ENCODE measurements at places on chromosomes 6 and 20.
A peak's percentile ranks its signal among the peaks of the same experiment; 100 is the strongest.

GRCh38 chr6:90459225-90459758, 127.6 kb downstream of the MAP3K7 start:
- no peak for DNase-seq

GRCh38 chr6:131640100-131640499, 3.0 kb downstream of the ENPP3 start:
- no peak for DNase-seq

- DNase-seq: peak; percentile 24
Observed at GRCh38 chr6:158789115-158789917, 29.9 kb downstream of the EZR start.

GRCh38 chr20:61659246-61659993, 406.3 kb downstream of the TAF4 start:
- DNase-seq: no peak

DNA sequence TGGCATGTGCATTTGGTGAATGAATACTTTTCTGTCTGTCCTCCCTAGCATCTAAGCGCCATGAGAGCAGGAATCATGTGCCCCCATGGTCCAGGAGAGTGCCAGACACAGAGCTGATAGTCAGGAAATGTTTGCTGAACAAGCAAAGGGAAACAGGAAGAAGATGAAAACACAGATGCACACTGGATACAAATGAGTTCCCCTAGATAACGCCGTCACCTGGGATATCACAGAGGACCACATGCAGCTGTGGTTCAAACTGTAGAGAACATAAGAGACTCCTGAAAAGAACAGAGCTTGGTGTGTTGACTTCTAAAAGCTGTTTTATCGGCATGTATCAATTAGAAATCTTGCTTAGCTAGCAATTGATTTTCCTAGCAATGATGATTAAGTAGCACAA, 293.7 kb downstream of the BTBD3 start:
- DNase-seq: no peak

GRCh38 chr6:18211338-18211737, 53.0 kb downstream of the DEK start:
- no peak for DNase-seq

- DNase-seq: no peak
Observed at GRCh38 chr6:79949233-79949632, 1.9 kb upstream of the ELOVL4 start.

- DNase-seq: no peak
Observed at GRCh38 chr6:100194535-100194934, 200.5 kb upstream of the MCHR2 start.

DNA sequence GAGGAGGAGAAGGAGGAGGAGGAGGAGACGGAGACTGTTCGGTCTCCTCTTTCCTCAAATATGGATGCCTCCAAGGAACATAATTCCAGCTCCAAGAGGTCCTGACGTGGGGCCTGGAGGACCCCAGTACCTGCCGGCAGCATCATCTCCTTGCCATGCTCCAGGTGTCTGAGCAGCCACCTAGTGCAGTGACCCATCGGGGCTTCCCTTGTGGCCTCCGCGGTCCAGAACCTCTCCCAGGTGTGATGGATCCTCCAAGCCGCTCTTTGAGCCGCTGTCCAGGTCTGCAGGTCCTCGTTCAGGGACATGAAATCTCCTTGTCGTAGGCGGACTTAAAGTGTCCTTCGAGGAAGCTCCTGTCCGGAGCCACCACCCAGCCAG, 35.8 kb upstream of the HLA-C start:
- no peak for DNase-seq

DNA sequence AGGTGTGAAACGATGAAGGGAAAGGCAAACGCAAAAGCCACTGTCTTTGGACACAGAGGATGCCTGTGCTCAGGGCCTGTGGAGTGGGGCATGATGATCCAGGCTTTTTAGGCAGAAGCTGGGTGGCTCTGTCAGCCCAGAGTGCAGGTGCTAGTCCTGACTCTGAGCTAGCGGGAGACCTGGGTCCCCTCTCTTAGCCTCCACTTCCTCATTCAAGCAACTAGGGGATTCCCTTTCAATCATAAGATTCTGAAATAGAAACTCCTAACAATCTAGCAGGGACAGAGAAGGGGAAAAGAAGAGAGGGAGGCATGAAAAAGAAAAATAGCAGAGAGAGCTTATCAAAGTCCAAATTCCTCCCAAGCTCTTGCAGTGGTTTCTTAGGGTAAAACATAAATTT, 7.6 kb upstream of the HIVEP2 start:
- DNase-seq: no peak

GRCh38 chr6:9205645-9206044, 770.3 kb upstream of the SLC35B3 start:
- no peak for DNase-seq
